Fibroblast of mammary gland (primary cell): ENCODE measurements at places on chromosomes 1 and 21.
A peak's percentile ranks its signal among the peaks of the same experiment; 100 is the strongest.

GRCh38 chr1:42747125-42747524 is 7.1 kb upstream of the CLDN19 start:
- peak; percentile 24 for DNase-seq

- no peak for DNase-seq
Measured at GRCh38 chr1:195686764-195687163, 921.5 kb downstream of the KCNT2 start.

GRCh38 chr1:20483833-20484518 is 2.0 kb downstream of the CAMK2N1 start:
- no peak for DNase-seq

GRCh38 chr1:236810018-236810417 is 14.9 kb downstream of the MTR start:
- DNase-seq: no peak

DNA sequence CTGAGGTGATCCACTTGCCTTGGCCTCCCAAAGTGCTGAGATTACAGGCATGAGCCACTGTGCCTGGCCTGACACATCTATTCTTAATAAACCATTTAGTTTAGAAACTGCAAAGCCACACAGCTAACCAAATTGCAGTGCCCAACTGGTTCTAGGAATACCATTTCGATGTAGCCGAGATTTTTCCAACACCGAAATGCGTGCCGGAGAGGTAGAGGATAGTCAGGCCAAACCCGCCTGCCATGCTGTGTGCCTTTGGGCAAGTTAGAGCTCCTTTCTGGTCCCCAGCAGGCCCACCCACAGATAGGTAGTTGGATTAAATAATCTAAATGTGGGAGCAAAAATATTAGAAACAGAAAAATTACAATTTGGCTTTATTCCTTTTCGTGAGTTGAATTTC is 254.4 kb downstream of the FOXD2 start:
- DNase-seq: no peak
